K562 (cell line): ENCODE measurements at places on chromosomes 6 and 20.
A peak's percentile ranks its signal among the peaks of the same experiment; 100 is the strongest.

GRCh38 chr6:81763051-81763450 lies 10.6 kb upstream of the TENT5A start:
- no peak for DNase-seq

DNA sequence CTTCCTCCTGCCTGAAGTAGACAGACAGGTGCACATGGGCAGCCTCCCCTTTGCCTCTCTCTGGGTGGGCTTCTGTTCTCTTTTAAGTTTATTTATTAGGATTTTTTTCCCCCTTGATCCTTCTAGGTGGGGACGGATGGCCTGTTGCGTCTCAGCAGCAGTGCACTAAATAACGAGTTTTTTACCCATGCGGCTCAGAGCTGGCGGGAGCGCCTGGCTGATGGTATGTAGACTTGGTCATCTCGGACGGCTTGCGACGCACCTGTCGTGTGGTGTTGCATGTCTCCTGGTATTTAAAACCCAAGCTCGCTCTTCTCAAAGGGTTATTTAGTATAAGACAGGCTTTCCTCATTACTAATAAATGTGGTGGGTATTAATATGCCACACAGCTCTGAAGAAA lies 73.3 kb downstream of the ASXL1 start:
- no peak for DNase-seq

DNA sequence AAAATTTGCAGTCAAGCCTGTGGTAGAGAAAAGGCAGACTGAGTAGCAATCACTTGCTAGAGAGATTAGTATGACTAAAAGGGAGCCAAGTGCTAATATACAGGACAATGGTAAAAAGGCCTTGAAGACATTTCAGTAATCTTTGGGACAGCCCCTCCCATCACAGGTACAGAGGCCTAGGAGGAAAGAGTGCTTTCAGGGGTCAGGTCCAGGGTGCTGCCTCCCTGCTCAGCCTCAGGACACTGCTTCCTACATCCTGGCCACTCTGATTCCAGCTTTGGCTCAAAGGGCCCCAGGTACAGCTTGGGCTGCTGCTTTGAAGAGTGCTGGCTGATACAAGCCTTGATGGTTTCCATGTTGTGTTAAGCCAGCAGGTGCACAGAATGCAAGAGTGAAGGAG lies 543.5 kb downstream of the MMUT start:
- no peak for DNase-seq

DNA sequence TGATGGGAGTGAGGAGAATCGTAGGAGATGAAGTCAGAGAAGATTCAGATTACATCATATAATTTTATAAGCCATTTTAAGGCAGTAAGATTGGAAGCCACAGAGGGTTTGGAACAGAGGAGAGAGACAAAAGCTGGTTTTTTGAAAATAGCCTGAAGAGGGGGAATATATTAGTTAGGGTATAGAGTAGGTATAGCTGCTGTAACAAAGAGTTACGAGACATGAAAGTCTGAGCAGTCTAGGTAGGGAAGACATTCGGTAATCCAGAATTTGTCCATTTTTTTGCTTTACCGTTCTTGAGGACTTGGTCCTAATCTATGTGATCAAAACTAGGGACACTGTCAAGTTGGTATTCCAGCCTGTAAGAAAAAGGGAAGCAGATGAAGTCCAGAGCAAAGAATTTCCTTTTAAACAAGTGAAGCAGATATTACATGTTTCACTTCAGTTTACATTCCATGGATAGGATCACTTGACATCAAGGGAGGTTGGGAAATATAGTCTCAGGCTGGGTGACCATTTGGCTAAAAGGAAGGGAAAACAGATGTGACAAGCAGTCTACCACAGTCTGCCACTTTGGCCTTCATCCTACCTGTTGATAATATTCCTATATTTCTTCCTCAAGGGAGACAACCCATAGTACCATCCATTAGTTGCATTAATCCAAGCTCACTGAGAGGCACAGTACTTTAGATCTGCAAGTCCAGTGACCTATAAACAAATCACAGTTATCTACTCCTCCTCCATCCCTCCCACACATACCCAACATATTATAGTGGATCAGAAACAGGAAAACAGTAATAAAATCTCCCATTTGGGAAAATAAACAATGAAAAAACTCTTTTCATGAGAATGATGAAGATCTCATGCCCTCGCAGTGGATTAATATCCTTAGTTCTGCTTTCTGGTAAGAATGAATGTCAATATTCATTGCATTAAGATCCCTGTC lies 10.2 kb downstream of the FAM135A start:
- DNase-seq, result no peak

DNA sequence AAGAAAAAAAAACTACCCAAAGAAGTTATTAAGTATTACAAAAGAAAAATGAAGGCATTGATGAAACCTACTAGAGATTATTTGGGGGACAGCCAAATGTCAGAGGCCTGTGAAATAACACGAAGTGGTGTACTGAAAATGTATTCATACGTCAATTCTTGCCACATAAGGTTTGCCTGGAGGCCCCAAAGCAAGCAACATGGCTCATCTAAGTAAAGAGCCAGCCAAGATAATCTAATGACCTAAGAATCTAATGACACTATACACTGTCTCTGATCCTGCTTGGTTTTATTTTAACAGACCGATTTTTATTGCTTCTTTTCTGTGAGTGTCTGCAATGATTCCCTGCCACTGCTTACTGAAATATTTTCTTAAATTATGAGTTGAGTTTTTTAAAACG lies 34.7 kb downstream of the FILIP1 start:
- DNase-seq, result no peak

DNA sequence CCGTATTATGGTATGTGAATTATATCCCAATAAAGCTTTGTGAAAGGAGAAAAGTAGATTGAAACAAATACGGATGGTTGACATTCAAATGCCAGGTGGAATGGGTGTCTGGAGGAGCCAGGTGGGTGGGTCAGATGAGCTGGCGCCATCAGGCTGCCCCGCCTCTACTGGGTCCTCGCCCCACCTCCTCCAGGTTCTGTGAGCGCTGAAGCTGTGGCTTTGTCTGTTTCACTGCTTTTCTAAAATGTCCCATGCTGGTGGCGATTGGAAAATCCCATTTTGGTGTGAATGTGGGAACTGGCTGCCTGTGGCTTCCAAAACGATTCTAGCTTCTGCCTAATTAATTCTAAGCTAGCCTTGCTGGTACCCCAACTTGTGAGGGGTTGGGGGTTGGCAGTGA lies 16.5 kb downstream of the DUSP22 start:
- no peak for DNase-seq

- no peak for DNase-seq
These were observed 8.4 kb downstream of the LRP11 start for GRCh38 chr6:149855741-149856140.

DNA sequence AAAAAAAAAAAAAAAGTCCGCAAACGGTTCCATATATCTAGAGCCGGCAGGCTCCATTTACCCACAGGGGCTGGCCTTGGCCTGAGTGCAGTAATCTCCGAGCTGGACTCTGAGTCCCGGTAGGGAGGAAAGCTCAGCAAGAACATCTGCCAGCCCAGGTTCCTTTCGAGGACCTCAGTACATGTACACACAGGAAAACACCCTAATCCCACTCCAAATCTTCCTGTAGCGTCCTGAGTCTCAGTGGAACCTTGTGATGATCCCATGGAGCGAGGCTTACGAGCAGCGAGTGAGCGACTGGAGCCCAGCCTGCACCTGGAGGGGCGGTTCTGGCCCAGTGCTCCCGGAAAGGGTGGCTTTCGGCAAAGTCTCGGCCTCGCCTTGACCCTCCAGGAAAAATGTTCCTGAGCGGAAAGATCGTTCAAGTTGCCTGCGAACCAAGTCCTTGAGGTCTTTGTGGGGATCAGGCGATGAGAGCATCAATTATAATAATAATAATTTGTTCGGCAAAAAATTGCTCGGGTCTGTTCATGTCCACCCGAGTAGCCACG lies 32.1 kb downstream of the PRSS16 start:
- peak; percentile 69 for DNase-seq

- DNase-seq, result no peak
These were observed 51.7 kb upstream of the ATXN1 start for GRCh38 chr6:16812993-16813392.

DNA sequence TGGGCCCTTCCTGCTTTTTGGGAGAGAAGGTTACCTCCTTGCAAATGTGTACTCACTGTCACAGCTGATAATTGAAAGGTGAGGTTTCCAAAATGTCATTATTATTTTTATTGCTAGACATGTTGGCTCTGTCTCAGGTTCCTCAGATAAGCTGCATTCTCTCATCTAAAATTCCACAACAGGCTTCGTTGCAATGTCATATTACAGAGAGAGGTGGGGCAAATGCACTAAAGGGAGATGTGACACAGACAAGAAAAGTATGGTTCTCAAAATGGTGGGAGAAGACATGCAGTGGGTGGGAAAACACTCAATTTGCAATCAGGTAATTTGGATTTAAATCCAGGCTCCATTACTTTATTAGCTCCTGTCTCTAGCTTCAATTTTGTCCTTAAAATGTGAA lies 256.4 kb upstream of the POU3F2 start:
- DNase-seq, result no peak

DNA sequence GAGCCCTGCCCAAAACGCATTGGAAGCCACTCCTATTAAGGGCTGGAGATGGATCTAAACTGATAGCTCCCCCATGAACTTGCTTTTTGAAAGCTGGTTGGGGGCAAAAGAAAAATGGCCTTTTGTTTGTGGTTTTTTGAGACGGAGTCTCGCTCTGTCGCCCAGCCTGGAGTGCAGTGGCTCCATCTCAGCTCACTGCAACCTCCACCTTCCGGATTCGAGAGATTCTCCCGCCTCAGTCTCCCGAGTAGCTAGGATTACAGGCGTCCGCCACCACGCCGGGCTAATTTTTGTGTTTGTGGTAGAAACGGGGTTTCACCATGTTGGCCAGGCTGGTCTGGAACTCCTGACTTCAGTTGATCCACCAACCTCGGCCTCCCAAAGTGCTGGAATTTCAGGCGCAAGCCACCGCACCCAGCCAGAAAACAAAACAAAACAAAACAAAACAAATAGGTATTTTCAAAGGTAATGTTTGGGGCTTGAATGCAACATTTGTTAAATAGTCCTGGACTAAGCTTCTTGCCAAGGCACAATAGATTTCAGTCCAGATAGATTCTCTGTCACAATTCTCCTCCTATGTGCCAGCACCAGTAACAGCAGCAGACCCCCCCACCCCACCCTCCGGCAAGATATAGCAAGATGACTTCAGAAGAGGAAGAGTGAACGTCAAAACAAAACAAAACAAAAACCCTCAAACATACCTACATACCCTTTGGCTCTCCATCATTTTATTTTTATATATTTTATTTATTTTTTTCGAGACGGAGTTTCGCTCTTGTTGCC lies 26.5 kb upstream of the ABT1 start:
- DNase-seq, result peak; percentile 74

- no peak for DNase-seq
These were observed 15.8 kb downstream of the ADNP start for GRCh38 chr20:50915424-50915823.

DNA sequence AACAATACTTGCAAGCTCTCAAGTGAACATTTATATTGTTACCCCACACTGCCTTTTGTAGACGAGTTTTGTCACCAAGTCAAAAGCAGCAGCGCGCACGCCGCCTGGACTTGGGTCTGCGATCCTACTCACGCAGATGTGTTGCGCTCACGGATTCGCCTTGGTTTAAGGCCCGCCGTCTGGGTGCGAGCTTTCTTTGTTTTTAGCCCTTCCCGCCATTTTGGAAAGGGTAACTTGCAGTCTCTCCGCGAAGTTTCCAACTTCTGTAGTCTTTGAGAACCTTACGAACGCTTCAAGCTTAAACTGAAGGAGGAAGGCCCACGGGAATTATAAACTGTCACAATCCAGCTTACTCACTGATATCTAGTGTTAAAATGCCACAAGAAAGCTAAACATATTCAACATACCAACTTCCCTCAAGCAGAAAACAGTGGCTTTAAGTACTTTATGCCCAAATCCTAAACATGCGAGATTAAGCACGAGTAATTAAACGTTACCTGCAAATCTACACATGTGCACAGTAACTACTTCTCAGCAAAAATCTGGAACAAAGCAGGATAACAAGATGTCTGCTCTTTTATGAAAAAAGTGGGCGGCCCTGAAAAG lies 80.4 kb upstream of the BTN3A2 start:
- peak; percentile 78 for DNase-seq

GRCh38 chr20:8227293-8227692 lies 95.2 kb downstream of the PLCB1 start:
- DNase-seq, result no peak

GRCh38 chr20:17589161-17589834 lies 19.4 kb downstream of the DSTN start:
- no peak for DNase-seq

DNA sequence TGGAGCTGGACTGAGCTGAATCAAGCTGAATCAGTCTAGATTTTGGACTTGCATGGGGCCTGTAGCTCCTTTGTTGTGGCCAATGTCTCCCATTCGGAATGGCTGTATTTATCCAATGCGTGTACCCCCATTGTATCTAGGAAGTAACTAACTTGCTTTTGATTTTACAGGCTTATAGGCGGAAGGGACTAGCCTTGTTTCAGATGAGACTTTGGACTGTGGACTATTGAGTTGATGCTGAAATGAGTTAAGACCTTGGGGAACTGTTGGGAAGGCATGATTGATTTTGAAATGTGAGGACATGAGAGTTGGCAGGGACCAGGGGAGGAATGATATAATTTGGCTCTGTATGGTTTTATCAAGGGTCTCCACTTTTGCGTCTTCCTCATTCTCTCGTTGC lies 3.0 kb upstream of the TMEM170B start:
- DNase-seq, result no peak

DNA sequence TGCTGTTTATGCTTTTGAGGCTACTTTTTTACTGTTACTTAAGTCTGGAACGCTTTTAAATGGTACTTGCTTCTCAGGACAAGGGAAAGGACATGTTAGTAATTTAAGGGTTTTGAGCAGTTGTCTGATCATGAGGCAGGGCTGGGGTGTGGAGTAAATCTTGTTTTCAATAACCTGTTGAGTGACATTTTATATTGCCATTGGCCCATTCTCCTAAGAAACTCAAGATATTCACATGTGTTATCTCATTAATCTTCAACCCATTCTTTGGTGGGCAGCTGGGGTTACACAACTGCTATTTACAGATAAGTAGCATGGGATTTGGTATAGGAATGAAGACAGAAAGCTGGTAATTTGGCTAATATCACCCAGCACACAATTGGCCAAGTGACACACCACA lies 44.6 kb upstream of the IL17A start:
- no peak for DNase-seq

GRCh38 chr6:130997061-130997753 lies 65.8 kb downstream of the EPB41L2 start:
- DNase-seq, result no peak

DNA sequence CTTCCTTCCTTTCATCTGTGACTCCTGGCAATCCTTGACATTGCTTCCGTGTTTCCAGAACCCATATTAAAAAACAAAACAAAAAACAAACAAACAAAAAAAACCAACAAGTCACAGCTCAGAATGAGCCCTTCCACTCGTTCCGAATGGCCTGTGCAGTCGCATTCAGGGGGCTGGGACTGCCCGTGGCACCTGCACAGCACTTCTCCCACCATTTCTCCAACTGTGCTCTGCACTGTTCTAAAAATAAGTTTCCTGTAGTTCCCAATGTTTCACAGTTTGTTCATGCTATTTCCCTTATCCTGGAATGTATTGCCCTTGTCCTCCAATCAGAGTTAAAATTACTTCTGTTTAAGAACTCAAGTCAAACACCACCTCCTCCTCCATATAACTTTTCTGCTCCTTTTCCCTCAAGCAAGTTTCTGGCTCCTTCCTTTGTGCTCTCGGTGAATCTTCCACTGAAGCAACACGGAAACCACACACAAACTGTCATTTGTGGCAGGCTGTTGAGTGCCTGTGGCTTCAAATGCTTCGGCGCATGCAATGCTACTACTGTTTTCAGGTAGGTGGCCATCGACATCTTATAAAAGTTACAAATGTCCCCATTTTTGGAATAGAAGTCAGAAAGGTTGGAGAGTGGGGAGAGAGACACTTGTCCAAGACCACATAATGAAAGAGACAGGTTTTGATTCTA lies 57.7 kb downstream of the PDE10A start:
- DNase-seq, result no peak
